Caki2 (cell line): ENCODE measurements at places on chromosomes 4 and X.
A peak's percentile ranks its signal among the peaks of the same experiment; 100 is the strongest.

GRCh38 chr4:176300036-176300435 is 19.7 kb upstream of the SPCS3 start:
- DNase-seq, result no peak

DNA sequence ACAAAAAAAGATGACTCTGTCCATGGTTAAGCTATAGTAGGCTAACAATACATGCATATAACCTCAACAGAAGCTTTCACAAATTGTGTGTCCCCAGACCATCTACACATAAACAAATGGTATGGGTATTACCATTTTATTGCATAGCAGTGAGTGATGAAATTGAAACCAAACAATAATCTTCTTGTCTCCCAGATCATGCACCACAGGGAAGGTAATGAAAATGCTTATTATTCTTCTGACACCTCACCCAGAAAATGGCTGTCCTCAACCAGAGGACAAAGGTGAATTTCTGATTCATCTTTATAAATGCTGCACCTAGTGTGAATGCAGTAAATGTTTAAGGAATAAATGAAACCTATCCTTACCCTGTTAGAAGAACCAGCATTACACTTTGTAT is 8.0 kb downstream of the PRSS12 start:
- DNase-seq, result no peak

- DNase-seq, result no peak
Observed at GRCh38 chr4:829291-829690, 3.4 kb upstream of the CPLX1 start.

GRCh38 chr4:54961357-54961975 is 163.9 kb downstream of the KDR start:
- DNase-seq, result no peak

GRCh38 chr4:159141193-159141592 is 38.3 kb downstream of the RAPGEF2 start:
- DNase-seq, result no peak

GRCh38 chr4:87033902-87034301 is 99.1 kb downstream of the AFF1 start:
- no peak for DNase-seq

DNA sequence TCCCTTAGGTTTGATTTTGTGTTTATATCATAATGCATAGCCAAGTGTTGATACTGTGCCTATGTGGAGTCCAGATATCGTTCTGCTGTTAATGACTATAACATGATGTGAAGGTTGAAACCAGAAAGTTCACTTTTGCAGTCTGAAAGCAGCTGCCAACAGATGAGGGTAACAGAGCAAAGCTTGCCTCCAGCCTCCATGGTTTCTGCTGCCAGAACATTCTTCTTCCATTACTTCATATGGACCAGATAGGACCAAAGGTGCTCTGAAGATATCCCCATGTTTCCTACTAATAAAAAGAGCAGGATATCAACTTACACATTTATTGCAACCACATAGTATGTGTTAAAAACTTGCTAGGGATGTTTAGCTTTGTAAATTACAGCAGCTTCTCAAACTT is 394.1 kb downstream of the SPRY1 start:
- DNase-seq, result no peak

GRCh38 chrX:9650091-9650490 is 115.6 kb downstream of the GPR143 start:
- no peak for DNase-seq

DNA sequence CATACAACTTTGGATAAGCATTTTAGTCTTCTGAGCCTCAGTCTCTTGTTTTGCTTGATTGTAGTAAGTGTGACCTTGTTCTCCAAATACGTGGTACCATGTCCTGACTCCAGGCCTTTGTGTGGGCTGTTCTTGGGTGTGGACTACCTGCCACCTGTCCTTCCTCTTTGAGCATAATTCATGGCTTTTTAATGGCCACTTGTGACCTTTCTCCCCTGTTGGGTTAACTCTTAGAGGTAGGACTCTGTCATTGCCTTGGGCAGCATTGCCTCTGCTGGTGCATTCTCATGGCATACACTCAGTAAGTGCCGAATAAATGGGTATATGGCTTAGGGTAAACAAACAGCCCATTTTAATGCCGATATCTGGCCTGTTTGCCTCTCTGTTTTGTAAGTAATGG is 3.0 kb downstream of the NSD2 start:
- DNase-seq, result peak; percentile 48

DNA sequence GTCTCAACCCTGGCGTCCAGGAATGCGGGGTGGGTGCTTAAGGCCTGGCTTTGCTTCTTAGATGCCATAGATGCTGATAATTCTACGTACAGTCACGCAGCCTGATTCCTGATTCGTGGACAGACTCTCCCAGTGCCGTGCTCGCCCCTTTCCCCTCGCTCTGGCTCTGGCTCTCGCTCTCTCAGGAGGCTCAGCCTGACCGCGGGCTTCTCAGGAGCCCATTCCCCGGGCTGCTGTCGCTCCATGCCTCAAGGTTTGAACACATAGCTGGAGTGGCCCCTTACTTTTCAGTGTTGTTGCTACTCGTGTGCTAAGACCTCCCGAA is 59.2 kb upstream of the ZC4H2 start:
- no peak for DNase-seq

DNA sequence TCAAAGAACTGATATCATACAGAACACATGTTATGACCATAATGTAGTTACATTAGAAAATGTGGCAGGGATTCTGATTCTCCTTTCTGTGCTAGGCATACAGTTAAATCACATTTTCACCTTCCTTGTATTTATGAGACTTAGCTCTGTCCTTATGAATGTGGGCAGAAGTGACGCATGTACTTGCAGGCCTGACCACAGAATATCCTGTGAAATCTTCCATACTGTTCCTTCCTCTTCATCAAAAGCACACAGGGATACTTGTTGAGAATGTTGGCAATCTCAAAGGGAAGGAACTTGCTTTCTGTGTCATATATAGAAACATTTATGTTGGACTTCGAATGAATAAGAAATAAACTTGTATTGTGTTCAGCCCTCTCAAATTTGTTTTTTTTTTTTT is 17.2 kb upstream of the MYOZ2 start:
- no peak for DNase-seq

DNA sequence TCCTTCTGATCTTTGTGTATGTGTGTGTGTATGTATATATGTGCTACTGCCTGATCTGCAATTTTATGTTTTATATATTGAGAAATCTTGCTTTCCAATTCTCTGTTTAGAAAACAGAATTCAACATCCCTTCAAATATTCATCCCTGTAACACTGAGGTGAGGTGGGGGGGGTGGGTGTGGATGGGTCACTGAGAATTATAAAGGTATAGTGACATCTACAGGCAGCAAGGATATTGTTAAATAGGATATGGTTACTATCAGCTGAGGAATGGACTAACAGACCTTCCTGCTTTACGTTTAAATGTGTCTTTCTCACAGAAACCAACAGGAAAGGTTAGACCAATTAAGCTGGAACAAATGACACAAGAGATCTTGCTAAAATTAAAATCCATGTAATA is 19.0 kb upstream of the MAGEB2 start:
- no peak for DNase-seq

GRCh38 chrX:30702736-30703135 is 49.5 kb downstream of the GK start:
- DNase-seq, result no peak

DNA sequence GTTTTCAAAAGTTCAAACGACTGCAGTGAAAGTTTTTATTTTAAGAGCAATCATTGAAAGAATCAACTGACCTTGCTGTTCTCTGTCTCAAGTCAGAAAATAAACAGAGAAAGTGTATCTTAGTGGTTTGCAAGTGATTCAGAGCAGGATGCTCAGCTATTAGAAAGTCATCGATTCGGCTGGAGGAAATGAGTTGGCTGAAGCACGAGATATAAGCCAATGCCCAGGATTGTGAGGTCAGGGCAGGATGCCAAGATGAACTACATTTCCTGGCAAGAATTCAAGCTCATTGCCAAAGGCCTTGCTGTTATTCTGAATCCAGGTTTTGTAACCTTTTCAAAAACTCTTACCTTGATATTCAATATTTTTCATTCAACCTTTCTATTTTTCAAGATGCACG is 541.4 kb upstream of the BOD1L1 start:
- DNase-seq, result peak; percentile 78

DNA sequence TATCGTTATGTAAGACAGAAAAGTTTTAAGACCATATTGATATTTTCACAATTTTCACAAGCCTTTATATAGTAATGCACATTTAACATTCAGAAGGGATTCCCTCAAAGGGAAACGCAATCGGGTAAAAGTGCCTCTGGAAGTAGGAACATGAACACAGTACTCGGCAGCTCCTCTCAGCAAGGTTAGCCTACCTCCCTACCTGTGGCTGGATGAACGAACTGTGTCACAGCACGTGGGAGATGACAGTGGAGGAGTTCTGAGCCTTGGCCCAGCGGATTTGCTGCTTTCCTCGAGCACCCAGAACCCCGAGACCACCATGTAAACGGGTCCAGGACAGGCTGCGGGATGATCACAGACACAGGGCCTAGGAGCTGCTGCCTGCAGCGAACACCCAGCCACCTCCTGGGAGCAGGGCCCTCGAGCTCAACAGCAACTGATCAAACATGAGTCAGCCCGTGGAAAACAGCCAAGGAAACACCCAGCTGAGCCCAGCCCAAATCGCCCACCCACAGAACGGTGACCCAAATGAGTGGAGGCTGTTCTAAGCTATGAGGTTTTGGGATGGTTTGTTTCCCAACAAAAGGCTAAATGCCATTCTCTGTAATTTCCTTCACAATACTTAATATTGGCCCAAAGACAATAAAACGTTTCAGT is 30.4 kb downstream of the FAT1 start:
- DNase-seq, result peak; percentile 60

DNA sequence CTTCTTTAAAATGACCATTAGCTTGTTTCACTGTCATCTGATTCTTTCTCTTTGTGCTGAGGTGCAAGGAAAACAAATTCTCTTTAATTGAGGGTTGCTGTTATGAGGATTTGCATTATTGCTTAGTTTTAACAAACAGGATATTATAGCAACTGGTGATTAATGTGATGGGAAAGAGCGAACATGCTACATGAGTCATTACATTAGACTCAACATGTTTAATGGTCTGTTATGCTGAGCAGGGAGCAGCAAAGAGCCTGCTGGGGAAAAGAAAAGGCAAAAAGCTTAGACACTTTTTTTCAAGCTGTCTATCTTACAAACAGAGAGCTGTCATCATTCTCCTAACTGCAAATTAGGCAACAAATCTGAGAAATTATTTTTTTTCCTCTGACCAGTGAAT is 230.5 kb upstream of the LCORL start:
- DNase-seq, result no peak

- peak; percentile 20 for DNase-seq
Observed at GRCh38 chr4:7763788-7764187, 175.9 kb downstream of the AFAP1 start.

GRCh38 chr4:122900314-122900713 is 22.1 kb downstream of the NUDT6 start:
- no peak for DNase-seq

- DNase-seq, result no peak
Observed at GRCh38 chr4:111234939-111235338, 612.1 kb upstream of the PITX2 start.

DNA sequence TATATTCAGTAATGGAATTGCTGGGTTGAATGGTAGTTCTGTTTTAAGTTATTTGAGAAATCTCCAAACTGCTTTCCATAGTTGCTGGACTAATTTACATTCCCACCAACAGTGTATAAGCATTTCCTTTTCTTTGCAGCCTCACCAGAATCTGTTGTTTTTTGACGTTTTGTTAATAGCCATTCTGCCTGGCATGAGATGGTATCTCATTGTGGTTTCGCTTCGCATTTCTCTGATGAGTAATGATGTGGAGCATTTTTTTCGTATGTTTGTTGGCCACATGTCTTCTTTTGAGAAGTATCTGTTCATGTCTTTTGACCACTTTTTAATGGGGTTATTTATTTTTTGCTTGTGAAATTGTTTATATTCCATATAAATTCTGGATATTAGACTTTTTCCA is 13.6 kb upstream of the MAGED4B start:
- DNase-seq, result peak; percentile 6

DNA sequence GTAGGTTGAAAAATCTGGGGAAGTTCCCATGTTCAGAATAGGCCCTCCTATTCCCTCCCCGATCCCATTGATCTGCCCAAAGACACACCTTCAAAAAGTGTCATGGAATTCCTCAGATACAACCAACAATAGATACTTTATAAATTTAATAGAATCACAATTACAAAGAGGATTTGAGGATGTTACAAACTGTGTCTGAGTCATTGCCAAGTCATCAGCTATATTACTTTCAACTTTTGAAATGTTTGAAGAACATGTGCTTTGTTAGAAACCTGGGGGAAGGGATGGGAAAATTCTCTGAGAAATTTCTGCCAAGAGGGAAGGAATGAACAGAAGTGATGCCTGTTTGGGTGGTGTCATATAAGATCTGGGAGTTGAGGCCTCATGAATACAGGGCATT is 46.7 kb downstream of the KCNIP4 start:
- DNase-seq, result no peak

- peak; percentile 21 for DNase-seq
Observed at GRCh38 chrX:24153178-24153795, 3.8 kb downstream of the ZFX start.

- no peak for DNase-seq
Observed at GRCh38 chrX:9730752-9731151, 34.9 kb downstream of the GPR143 start.

DNA sequence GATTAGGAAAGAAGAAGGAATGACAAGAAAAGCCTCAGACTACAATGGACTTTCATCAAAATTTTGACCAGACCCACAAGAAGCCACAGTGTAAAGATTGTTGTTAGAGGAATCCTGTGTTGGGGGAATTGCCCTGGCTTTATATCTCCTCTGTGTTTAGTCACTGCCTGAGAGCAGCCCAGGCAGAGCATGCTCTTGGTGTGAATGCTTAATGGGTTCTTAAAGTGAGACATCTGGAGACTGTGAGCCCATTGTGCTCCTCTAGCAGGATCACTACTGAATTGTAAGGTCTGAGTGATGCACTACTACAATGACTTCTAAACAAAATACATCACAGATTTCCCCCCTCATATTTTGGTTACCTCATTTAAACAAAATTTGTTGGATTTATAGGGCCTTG is 1860.5 kb upstream of the ADGRL3 start:
- DNase-seq, result no peak

GRCh38 chrX:65971151-65971550 is 68.7 kb downstream of the VSIG4 start:
- DNase-seq, result no peak
